ENCODE measurements at places on chromosomes 4 and X.
A peak's percentile ranks its signal among the peaks of the same experiment; 100 is the strongest.

DNA sequence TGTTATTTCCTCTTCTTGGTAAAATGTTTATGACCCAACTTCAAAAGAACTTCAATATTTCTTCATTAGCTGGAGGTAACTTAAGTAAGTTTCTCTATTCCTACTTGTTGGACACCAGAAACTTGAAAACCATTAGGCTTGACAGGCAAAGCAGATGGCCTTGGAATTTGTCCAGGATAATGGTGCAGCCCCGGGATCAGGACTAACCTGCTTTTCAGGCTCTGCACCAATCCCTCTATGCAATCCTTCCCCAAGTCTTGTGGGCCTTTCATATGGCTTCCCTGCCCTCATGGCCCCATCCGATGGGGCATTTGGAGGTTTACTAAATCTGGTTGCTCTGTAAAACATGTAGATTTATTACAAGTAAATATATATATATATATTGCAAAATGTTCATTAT is 68.5 kb downstream of the SPINK2 start:
- DNase-seq, result no peak

DNA sequence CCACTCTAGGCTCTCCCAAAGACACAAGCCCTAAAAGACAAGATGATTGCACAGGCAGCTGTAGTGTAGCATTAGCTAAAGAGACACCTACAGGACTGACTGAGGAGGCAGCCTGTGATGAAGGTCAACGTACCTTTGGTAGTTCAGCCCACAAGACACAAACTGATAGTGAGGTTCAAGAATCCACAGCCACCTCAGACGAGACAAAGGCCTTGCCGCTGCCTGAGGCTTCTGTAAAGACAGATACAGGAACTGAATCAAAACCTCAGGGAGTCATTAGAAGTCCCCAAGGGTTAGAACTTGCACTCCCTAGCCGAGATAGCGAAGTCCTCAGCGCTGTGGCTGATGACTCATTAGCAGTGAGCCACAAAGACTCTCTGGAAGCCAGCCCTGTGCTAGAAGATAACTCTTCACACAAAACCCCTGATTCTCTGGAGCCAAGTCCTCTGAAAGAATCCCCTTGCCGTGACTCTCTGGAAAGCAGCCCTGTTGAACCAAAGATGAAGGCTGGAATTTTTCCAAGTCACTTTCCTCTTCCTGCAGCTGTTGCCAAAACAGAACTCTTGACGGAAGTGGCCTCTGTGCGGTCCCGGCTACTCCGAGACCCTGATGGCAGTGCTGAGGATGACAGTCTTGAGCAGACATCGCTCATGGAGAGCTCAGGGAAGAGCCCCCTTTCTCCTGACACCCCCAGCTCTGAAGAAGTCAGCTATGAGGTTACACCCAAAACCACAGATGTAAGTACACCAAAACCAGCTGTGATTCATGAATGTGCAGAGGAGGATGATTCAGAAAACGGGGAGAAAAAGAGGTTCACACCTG is 306.3 kb downstream of the ANK2 start:
- peak; percentile 97 for DNase-seq

- peak; percentile 14 for DNase-seq
These were observed 121.0 kb downstream of the KCNIP4 start for GRCh38 chr4:21827575-21827974.

DNA sequence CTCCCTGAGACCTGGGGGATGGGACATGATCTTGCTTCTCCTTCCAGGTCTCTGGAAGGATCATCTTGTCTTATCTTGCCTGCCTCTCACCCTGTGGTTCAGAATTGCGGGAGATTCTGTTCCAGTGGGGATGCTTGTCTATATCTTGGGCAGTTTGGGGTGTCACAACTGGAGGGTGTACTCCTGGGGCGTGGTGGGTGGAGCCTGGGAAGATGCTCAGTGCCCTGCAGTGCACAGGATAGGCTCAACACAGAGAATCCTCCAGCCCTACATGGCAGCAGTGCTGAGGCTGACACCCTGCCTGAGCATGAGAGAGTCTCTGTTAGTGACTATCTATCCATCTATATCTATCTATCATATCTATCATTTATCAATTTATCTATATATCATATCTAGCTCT is 7.7 kb downstream of the P2RY8 start:
- DNase-seq, result no peak

DNA sequence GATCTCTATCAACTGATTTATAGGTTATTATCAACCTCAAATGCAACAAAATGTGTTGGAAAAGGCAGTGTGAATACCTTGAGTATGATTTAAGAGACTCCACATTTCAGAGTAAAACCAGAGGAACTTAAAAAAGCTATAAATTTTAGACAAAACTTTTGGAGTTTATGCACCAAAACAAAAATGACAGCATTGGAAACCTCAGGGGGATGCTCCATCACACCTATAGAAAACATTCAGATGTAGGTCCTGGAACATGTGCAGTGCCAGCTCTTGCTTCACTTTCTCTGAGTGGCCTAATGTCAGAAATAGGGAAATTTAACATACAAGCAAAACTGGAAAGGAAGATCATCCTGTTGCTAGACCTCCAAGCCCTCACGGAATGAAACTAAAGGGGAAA is 5.8 kb upstream of the VEGFC start:
- no peak for DNase-seq

GRCh38 chrX:33989936-33990335 is 142.2 kb downstream of the FAM47A start:
- DNase-seq, result no peak

- DNase-seq, result peak; percentile 13
These were observed 181.0 kb upstream of the KCNIP4 start for GRCh38 chr4:22129454-22130029.

DNA sequence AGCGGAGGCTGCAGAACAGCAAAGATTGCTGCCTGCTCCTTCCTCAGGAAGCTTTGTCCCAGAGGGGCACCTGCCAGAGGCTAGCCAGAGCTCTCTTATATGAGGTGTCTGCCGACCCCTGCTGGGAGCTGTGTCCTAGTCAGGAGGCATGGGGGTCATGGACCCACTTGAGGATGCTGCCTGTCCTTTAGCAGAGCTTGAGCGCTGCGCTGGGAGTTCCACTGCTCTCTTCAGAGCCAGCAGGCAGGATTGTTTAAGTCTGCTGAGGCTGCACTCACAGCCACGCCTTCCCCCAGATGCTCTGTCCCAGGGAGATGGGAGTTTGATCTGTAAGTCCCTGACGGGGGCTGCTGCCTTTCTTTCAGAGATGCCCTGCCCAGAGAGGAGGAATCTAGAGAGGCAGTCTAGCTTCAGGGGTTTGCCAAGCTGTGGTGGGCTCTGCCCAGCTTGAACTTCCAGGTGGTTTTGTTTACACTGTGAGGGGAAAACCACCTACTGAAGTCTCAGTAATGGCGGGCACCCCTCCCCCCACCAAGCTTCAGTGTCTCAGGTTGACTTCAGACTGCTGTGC is 10.9 kb downstream of the DCK start:
- no peak for DNase-seq

GRCh38 chr4:111788099-111788498 is 357.2 kb upstream of the FAM241A start:
- DNase-seq, result no peak

DNA sequence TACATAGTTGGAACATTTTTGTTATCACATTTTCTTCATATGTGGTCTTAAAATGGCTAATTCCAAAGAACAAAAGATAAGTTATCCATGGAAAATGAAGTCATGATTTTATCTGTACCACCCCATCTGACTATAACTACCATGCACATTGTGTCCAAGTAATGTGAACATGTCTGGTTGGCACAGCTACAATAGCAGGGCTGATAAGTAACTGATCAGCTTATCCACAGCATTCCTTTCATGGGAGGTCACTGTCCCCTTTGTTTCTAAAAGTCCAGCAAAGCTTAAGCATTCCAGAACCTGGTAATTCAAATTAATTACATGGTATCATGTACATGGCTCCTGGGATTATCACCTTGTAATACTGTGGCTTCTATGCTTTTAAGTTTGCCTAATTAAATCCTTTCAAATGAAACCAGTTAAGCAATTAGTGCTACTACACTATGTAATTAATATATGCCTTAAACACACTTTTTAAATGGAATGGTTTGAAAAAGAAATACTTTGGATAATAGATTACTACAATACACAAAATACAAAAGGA is 21.1 kb upstream of the SORBS2 start:
- peak; percentile 47 for DNase-seq

DNA sequence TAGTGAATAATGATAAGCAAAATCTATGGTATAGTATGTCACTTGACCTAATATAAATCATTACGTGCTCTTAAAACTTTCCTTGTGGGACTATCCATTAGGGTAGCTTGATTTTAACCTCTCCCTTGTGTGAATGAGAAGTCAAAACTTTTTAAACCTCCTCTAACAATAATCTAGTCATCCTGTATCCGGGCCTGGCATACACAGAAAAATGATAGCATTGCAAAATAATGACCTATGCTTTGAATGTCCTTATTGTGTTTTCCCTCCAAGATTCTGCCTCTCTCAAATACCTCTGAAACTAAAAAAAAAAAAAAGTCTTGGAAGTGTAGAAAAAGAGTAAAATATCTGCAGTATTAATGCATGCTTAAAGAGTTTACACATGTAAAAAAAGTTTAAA is 250.0 kb upstream of the NDST3 start:
- no peak for DNase-seq
